Hippocampal formation (tissue), 2 donors: ENCODE measurements at places on chromosomes 3 and 15.
A peak's percentile ranks its signal among the peaks of the same experiment; 100 is the strongest.

GRCh38 chr3:9352917-9353752 lies 9.7 kb upstream of the THUMPD3 start:
- DNase-seq: peak; percentile 44

DNA sequence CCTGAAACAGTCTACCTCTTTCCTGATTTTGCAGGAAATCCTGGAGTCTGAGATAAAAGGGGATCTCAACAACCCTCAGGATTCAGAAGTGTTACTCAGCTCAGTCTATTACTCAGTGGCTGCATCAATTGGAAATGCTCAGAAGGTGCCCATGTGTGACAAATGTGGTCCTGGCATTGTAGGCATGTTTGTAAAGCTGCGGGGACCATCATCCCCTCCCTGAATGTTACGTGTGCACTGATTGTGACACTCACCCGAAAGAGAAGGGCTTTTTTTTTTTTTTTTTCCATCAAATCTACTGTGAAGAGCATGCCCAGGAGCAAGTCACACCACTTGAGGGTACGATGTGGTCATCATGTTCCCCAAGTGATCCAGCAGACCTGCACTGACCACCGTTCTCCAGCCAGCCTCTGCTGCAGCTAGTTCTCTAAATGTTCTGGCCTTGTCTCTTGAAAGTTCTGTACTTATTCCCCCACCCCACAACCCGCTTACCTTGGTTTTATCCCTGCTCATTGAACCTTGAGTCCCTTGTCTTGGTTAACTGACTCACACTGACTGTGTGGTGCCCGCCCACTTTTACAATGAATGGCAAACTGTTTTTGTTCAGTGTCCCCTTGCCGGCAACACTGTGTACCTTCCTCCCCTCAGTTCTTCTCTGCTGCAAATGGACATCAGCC lies 19.8 kb downstream of the ST3GAL6 start:
- DNase-seq: no peak

DNA sequence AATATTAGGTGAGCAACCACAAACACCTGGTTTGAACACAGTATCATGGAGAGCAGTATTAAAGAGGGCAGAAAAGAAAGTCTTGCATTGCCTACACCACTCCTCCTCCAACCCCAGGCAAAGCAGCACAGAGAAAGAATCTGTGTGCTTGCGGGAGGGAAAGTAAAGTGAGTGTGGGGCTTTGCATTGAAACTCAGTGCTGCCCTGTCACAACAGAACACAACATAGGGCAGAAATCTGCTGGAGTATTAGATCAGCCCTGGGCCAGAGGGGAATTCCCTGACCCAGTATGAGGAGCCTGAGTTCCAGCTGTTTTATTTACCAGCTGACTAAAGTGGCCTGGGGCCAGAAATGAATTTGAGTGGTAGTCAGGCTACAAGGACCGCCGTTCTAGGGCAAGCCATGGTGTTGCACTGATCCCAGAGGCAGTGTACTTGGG lies 75.5 kb downstream of the SPATA16 start:
- DNase-seq: no peak

- no peak for DNase-seq
Observed at GRCh38 chr15:89401631-89402517, 67.2 kb upstream of the POLG start.

DNA sequence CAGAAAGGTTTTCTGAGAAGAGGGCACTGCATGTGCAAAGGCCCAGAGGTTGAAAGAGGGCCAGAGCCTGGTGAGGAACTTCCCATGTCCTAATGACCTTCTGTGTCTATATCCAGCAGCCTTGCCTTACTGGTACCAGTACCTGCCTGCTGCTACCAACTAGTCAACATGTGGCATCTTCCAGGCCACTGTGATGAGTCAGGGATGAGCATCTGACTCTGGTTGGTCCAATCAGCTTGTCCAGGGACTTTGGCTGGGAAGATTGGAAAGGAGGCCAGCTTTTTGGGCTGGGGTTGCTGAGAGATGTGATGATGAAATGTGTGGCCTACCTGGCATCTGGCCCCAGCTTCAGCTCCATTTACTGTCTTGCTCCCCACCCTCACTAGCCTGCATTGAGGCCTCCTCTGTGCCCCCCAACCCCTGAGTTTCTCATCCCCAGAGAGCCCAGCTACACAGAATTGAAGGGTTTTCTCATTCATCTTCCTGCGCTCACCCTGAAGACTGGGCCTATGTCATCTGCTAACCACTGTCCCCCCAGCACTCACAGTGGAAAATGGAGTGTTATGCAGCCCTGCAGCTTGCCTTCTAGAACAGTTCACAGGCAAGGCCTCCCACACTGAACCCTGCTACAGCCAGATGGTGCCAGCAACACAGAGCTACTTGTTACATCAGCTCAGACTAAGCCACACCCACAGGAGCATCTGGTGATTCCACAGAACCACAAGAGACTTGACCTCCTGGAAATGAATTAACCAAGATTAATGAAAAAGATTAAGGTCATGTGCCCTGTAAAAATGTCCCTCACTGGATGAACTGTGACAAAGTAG lies 1.3 kb upstream of the TWF2 start:
- DNase-seq: peak; percentile 59

GRCh38 chr15:35756623-35757022 lies 210.7 kb upstream of the DPH6 start:
- DNase-seq: no peak

DNA sequence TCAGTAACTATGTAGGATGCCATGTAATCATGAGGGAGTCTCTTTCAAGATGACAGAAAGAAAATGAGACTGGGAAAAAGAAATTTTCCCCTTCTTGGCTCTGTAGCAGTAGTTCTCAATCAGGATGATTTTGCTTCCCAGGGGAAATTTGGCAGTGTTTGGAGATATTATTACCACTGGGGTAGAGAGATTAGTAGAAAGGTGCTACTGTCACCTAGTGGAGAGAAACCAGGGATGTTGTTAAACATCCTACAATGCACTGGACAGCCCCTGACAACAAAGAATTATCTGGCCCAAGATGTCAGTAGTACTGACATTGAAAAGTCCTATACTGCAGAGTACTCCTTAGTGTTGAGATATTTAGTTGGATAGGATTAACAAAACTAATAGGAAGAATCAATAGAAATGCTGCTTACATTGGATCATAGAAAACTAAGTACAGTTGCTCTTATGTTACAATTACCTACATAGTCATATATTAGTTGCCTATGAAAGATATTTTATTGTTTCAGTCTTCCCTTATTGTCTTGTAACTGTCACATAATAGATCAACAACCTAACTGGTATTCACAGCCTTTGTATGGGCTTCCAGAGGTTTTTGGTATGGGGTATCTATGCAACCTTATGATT lies 433.3 kb downstream of the RAP2B start:
- DNase-seq: no peak

GRCh38 chr3:153626158-153626557 lies 464.1 kb downstream of the RAP2B start:
- no peak for DNase-seq

- DNase-seq: no peak
Observed at GRCh38 chr3:133949438-133949837, 53.8 kb upstream of the RAB6B start.

DNA sequence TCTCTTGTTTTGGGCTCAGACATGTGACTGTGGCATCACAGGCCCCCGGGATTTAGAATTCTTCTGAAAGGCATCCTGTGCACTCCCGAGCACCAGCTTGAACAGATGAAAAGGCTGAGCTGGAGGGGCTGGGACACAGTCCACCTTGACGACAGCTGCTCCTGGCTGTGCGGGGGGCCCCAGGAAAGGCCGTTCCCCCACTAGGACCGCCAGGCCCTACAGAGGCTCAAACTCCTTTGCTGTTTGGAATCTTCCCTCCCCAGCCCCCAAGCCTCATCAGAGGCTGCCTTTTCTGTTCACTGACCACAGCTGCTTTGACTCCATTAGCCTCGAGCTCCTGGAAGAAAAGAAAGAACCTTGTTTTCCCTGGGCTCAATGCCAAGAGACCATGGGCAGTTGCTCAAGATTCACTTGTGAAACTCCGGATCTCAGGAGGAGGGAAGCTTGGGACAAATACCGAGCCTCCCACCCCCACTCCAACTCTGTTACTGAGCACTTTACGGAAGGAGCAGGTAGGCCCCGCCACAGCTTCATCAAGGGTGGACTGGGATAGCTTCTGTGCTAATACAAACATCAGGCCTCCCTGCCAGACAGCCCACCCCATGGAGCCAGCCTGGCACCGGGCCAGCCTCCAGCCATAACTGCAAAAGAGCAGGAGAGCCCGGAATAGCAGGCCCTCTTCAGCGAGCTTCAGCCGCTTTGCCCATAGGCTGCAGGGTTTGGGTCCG lies 15.7 kb downstream of the CIDEC start:
- peak; percentile 61 for DNase-seq

GRCh38 chr3:160874736-160875135 lies 118.7 kb downstream of the PPM1L start:
- no peak for DNase-seq

DNA sequence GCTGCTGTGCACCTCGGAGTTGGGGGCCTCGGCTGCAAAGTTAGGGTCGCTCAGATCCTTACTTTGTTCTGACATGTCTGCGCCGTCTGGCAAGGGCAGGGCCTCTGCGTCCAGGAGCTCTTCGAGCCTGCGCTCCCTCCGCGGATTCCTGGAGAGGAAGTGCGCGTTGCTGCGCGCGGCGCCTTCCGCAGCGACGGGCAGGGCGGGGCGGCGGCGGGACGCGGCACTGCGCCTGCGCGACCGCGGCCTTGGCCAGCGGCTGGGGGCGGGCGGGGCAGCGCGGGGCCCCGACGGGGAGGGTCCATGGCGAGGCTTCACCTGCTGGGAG lies at the start of gene NDN:
Gene NDN (minus strand): TSS at position 163 of the 328 bp plus-strand sequence. CDS start 88 bp downstream, at position 75.
- DNase-seq: peak; percentile 14

- DNase-seq: no peak
Observed at GRCh38 chr3:52106951-52107611, 47.1 kb downstream of the POC1A start.

- no peak for DNase-seq
Observed at GRCh38 chr3:134929976-134930375, 134.9 kb downstream of the EPHB1 start.

- no peak for DNase-seq
Observed at GRCh38 chr3:193347521-193348501, 30.7 kb downstream of the ATP13A5 start.

GRCh38 chr3:16365491-16366128 lies 100.6 kb downstream of the OXNAD1 start:
- DNase-seq: no peak

- DNase-seq: no peak
Observed at GRCh38 chr3:126519506-126520455, 2.2 kb upstream of the UROC1 start.

DNA sequence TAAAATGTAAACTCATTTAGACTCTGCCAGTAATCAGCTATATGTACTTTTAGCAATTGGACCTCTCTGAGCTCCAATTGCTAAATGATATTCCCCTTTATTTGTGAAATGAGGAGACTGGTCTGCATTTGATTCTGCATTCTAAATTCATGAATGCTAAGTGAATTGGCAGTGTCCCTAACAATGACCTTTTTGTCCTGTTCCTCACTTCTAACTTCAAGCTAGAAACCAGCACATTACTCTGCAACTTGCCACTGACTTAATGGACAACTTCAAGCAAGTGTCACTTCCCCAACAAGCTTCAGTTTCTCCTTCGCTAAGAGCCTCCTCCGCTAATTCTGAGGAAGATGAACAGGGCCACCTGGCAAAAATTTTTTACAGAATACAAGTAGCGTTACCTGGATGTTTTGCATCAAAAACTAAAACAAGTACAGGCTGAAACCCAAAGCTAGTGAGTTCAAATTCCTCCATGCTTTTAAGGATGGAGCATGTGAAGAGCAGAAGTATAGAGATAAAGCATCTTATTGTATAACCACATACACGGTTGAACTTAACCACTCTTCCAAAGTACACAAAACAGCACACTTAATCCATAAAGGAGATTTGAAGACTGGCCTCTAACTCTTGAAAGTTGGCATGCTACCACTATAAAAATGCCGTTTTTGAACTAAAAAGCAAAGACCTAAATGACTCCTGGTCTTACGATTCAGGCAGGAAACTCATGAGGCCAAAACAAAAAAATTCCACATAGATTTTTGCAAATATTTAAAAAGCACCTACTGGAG lies 207.6 kb downstream of the MAGI1 start:
- no peak for DNase-seq

GRCh38 chr3:43180694-43181093 lies 74.8 kb upstream of the POMGNT2 start:
- no peak for DNase-seq

DNA sequence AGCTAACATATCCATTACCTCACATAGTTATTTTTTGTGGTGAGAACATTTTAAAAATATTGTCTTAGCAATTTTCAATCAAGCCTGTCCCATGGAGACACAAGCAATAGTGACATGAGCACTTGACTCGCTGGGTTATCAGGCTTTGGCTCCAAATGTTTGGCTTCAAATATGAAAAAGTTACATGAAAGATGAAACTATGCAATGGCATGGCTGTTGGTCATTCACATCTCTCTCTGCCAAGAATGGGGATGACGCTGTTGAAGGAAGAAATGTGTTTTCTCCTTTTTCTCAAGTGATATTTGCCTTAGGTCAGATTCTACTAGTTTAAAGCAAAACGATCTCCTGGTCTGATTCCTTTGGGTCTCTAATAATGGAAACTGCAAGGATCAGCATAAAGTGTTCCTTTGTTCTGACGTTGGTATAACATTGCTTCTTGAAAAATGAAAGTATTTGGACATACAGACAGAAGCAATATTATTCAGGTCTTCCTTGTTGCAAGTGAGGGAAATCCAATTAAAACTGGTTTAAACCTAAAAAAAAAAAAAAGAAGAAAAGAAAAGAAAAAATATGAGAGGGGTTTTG lies 71.2 kb downstream of the SSUH2 start:
- no peak for DNase-seq

GRCh38 chr3:120448756-120449155 lies 2.0 kb downstream of the FSTL1 start:
- no peak for DNase-seq

DNA sequence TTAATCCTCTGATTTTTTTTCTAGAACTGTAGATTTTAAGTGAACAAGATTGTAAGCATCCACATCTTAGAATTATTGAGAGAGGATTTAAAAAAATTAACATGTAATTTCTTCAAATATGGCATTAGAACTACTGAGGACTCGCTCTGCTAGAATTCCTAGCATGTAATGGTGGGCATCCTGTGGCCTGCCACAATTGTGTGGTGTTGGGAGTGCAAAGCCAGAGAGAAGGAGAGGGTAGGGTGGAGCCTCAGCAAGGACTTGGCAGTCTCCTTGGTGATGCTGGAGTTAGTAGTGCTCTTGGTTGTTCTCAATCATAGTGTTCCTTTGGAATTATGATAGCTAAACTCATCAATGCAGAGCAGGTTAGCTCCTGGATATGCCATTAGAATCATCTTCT lies 443.9 kb upstream of the TBL1XR1 start:
- no peak for DNase-seq

DNA sequence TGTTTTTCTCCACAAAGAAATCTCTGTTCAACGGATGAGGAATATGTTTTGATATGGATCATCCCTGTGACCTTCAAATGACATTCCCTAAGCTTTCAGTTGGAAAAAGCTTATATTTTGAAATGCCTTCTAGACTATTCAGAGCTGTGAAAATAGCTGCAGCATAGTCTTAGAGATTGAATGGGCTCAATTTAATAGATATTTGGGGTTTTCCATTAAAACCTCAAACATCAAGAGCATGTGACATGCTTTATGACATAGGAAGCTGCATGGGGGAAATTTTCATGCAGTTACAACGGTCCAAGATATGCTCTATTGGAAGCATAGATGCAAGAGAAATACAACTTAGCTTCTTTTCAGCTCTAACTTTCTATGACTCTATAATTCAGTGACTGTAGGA lies 102.8 kb downstream of the LSAMP start:
- DNase-seq: no peak
